ENCODE measurements at places on chromosomes 1 and 21. TPM values are rescaled to one million over a fixed set of nuclear protein-coding genes. Genes with fewer than 3 reads are reported as not detected.

CFAP74 gene
- total RNA-seq: not detected

DNA sequence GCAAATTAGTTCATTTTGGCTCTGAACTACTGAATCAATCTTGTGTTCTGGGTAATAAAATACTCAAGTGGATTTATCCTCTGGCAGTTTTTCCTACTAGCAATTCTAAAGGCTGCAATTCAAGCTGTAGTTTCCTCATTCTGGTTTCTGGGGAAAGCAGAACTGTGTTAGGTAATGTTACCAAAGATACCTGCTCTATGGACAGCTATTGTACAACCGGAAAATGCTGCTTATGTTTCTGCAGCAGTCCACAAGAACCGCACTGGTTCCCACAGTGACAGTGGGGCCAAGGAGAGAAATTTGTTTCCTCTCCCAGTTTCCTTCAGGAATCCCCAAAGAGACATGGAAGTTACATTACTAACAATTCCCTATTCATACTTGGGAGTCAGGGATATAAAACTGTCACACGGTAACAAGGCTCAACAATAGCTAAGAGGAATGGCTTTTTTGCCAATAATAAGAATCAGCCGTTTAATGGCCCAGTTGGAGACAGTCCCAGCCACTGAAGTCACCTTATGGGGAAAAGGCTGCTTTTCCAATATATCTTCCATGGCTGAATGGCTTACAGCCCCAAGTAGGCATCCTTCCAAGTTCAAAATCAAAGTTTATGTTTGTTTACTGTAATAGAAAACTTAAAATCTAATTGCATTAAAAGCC lies 52.6 kb downstream of the PCNX2 start:
- no peak for DNase-seq

- DNase-seq: no peak
These were observed 2.7 kb downstream of the PTGFR start for GRCh38 chr1:78493451-78493850.

GRCh38 chr1:206803221-206803730 lies 31.0 kb upstream of the IL10 start:
- DNase-seq: no peak

- no peak for DNase-seq
These were observed 13.7 kb downstream of the ZBTB7B start for GRCh38 chr1:155016231-155016831.
